ENCODE measurements at places on chromosomes 6 and 20.

- DNase-seq: peak; percentile 52
These were observed 9.8 kb upstream of the ZFP64 start for GRCh38 chr20:52201395-52201794.

- DNase-seq: no peak
These were observed 26.0 kb upstream of the SCRT2 start for GRCh38 chr20:701401-702129.

DNA sequence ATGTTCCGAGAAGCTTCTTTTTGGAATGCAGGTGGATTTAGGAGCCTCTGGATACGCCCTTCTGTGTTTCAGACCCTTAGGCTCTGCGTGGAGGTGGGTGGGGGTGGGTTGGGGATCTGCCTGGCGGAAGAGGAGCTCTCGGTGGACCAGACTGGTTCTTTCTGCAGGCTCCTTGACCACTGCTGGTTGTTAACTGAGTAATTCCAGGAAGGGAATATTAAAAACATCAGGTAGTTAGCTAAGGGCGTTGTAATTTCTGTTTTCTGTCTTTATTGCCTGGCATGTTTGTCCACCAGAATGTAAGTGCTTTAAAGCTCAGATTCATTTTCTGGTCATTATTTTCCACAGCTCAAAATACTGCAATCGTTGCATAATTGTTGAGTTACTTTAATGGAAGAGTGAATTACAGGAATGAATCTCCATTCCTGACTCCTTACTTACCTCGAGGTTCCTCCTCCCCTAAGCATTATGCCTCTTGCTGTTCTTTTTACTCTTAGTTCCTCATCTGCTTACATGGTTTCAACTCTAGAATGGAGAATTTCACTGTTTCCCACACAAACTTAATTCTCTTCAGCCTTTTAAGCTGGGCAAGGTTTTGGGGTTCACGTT, 5.9 kb downstream of the CDYL start:
- DNase-seq: no peak

- no peak for DNase-seq
These were observed 49.1 kb downstream of the FAM120B start for GRCh38 chr6:170355661-170356060.

DNA sequence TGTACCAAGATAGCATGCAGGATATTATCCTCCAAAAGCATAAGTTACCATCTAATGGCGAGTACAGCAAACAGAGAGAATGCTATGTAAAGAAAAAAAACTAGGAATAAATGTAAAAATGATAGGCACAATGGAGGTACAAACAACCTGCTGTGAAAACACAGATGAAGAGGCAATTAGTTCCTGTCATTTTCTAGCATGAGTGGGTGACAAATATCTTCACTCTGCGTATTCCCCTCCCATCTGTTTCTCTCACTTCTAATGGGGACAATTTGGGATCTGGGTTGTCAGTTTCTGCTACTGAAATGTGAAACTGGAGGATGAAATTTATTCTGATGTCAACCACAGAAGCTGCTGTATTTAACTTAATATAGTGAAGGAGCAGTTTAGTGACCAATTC, 11.7 kb upstream of the PTPRK start:
- DNase-seq: no peak

GRCh38 chr6:97026298-97026697, 101.8 kb downstream of the KLHL32 start:
- peak; percentile 40 for DNase-seq

Data from NCI-H2171 (cell line).